ENCODE measurements at places on chromosomes 16 and 17.

- no peak for DNase-seq
Measured at GRCh38 chr16:50525716-50526115, 22.5 kb upstream of the NKD1 start.

GRCh38 chr17:72336026-72336803 lies 215.4 kb downstream of the SOX9 start:
- no peak for DNase-seq

- DNase-seq: no peak
Measured at GRCh38 chr16:71645450-71645849, 19.5 kb downstream of the MARVELD3 start.

DNA sequence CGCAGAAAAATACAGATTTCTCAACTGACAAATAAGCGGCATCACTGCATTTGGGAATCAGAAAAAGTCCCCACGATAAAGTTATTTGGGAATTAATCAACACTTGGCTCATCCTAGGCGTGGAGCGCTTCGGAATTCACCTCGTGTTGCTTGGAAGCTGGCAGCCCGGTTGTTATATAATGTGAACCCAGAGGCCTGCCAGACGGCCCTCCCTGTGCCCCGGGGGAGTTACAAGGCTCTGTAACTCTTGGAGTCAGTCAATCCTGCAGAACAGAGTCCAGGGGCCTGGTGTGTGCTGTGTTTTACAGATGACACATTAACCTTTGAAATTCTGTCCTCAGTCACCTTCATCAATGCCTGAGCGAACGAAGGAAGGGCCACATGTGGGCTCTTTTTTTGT lies 111.1 kb downstream of the PITPNC1 start:
- DNase-seq: peak; percentile 41

DNA sequence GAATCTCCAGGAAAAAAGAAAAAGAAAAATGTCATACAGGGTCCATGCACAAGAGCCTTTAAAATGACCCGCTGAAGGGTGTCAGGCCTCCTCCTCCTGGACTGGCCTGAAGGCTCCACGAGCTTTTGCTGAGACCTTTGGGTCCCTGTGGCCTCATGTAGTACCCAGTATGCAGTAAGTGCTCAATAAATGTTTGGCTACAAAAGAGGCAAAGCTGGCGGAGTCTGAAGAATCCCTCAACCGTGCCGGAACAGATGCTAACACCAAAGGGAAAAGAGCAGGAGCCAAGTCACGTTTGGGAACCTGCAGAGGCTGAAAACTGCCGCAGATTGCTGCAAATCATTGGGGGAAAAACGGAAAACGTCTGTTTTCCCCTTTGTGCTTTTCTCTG lies 845 bp downstream of the STH start:
- no peak for DNase-seq

DNA sequence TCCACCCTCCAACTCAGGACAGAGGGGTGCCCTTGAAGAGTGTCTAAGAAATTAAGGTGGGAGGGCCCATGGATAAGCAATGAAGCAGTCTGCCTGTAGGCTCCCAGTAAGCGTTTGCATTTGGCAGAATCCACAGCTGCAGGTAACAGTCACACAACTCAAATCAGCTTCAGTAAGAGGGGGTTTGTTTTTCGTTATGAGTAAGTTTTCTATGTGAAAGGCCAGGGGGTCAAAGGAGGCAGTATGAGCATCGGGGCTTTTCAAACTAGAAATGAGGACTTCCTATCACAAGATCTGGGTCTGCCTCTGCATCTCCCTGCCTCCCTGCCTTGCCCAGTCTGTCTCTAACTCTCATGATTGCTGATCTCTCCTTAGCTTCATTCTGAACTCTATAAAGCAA lies 128.1 kb upstream of the CCL2 start:
- DNase-seq: no peak

DNA sequence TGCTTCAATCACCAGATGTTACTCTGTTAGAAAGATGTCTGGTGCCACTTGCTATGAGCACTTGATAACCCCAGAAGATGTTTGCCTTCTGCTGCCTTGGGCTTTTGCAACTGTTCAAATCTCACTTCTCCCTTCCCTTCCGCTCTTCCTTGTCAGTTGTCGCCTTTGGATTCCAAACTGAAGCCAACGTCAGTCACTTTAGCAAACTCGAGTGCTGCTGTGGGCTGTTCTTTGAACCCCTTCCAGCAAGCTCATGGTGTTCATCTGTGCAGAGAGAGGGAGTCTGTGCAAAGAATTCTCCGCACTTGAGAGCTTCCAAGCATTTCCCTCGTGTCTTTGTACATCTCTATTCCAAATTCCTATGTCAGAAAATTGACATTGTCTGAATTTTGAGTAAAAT lies 879.4 kb downstream of the CDH11 start:
- no peak for DNase-seq

DNA sequence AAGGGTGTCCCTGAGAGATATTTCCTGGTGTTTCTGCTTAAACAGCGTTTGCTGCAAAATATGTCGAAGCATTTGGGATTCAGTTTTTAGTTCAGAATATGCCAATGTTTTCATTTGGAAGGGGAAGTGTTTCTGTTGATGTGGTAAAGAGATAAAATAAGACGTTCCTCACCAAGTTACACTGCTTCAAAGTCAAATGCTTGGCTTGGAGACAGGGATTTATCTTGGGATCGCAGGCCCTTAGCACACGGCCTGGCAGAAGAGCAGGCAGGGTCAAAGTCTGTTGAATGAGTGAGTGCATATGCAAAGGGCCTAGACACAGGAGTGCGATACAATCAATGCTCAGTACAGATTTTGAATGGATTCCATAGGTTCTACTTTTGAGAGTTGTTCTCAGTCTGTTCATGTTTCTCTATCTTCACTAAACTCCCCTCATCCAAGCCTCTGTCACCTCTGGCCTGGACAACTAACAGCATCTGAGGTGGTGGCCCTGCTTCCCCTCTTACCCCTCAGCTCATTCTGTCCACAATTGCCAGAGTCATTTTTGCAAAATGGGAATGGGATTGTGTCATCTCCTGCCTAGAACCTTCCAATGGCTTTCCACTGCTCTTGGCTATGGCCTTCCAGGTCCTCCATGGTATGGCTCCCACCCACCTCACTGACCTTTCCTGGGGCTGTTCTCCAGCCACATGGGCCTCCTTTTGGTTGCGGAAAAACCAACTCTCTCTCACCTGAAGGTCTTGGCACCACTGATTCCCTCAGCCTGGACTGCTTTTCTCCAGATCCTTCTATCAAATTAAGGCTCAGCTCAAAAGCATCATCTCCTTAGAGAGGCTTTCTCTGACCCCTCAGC lies 3.2 kb downstream of the DEXI start:
- no peak for DNase-seq

- no peak for DNase-seq
Measured at GRCh38 chr17:80856863-80857755, 134.5 kb upstream of the CHMP6 start.

- no peak for DNase-seq
Measured at GRCh38 chr16:16930309-16931000, 540.3 kb downstream of the XYLT1 start.
